ENCODE measurements at places on chromosomes 7 and 10.

- DNase-seq, result no peak
These were observed 46.1 kb downstream of the C1GALT1 start for GRCh38 chr7:7228472-7228871.

DNA sequence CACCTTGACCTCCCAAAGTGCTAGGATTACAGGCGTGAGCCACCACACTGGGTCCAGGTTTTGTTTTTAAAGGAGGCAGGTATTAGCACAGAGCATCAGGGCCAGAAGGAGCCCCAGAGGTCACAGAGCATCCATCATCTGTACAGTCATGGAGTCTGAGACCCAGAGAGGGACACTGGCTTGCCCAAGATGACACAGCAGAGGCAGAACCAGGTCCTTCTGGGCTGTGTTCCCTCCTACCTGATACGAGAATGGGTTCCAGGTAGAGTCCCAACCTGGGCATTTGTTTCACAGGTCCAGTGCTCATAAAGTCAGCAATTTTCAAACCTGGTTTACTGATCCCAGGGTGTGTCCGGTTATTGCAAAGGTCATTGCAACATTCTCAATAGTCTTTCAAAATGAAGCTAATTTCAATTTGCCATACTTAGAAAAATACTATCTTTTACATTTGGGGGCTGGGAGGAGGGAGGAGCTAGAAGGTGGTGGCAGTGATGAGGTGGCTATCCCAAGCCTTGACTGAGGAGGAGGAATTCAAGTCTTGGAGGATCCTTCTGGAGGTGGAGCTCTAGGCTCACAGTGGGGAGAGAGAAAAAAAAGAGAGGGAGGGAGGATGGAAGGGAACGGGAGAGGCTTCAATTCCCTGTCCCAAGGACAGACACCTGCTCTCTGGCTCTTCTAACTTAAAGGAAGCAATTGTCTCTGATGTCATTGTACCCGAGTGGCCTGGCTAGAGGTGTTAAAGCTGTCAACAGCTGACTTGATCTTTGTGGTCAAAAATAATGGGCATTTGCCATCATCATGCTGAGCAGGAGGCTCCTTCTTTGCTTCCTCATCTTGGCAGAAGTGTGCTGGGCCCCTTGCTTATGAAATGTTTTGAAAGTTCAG, 8.1 kb downstream of the MXI1 start:
- no peak for DNase-seq

DNA sequence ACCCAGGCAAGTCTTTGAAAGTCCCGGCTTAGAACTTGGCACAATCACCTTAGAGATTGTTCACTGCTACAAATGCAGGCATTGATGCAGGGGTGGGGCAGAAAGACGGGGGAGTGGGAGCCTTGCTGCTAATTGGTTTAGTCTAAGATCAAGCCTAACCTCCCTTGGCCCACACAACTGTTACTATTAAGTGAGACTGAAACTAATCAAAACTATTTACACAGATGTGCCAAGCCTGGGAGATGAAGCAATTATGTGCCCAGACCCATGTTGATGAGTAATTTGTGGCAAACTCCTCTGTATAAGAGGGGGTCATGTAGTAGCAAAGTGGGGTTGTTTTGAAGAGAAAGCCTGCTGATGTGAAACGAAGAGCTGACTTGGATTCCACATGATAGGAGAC, 178.2 kb upstream of the ITGB1 start:
- DNase-seq, result no peak

GRCh38 chr7:29113384-29114102, 32.8 kb downstream of the CPVL start:
- no peak for DNase-seq

GRCh38 chr10:1205450-1206030, 149.4 kb downstream of the WDR37 start:
- no peak for DNase-seq

DNA sequence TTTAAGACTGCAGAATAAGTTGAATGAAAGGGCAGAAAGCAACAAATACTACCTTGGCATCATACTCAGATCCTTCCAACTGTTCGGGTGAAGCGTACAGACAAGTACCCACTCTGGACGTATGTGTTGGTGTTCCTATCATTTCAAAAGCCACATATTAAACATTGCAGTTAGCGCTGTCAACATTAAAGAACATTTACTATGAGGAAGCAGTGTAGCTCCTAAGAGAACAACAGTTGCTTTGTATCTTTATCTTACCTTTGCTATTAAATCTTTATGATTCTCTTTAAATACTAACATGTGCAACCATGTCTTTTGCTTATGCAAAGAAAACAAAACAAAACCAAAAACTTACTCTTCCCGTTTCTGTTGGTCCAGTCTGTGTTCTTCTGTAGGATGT, 2.6 kb upstream of the ANKRD61 start:
- DNase-seq, result no peak

GRCh38 chr7:24911213-24911603, 68.8 kb downstream of the OSBPL3 start:
- no peak for DNase-seq

DNA sequence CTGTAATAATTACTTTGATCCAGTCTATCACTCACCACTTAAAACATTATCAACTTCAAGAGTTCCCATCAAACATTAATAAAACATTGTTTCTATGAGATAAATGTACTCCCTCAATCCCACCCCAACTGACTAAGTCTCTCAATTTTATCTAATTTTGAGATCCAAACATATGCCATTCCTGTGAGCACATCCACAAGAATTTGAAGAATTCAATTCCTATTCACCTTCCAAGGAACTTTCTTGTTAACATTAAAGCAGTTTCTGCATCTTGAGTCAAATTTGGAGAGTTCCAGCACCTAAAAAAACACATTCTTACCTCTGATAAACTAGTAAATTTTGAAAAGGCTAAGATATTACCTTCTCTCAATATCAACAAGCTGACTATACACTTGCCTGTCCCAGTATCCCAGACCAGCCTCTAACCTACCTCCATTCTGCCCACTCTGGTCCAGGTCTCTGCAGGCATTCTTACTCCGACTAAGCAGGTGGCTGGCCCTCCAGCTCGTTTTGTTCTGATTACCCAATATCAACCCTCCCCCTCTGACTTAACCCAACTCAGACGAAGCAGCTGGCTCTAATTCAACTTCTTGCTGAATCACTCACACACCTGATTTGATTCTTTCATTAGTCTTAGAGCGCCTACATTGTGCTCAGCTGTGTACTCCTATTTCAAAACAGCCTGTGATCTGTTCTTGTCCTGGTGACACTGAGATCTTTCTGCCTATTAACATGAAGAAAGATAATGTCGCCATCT, 275.2 kb downstream of the IPMK start:
- DNase-seq, result no peak

DNA sequence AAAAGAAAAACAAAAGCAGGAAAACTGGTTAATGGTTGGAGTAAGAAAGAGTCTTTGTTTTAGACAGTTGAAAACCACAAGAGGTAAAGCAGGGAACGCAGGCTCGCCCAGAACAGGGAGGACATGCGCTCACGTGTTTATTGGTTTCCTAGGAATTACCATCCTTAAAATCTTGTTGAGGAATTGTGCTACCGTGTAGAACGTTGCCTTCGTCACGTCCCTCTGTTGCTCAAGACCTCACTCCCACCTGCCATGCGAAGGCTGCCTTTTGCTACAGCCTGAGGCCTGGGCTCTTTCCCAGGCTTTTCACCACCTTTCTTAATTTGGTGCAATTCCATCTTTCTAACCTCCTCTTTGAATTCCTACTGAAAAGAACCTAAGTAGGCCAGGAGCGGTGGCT, 61.6 kb upstream of the CAMK1D start:
- no peak for DNase-seq
